Heart right ventricle (tissue), 16 donors: ENCODE measurements at places on chromosomes 5 and 9. TPM values are rescaled to one million over a fixed set of nuclear protein-coding genes. Genes with fewer than 3 reads are reported as not detected.

CCNO gene
- total RNA-seq, result 0.41 TPM

DNA sequence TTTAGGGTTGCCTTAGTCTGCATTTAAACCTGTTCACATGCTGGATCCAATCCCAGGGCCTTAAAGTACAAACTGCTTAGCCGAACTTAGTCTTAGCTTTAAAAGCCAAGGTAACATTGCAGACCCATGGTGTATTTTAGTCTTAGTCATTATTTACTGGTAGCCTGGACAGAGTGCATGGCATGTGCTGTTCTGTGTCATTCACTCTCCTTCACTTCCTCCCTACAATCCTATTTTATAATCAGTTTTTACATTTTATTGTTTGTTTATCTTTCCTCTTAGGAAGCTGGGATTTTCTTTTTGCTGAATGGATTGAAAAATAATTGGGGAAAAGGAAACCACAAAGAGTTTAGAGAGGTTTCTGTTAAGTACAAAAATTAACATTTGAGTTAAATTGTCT lies 29.4 kb upstream of the TAL2 start:
- H3K36me3 ChIP-seq, result peaks cover 47% of the 10 kb centered on the region
- H3K27me3 ChIP-seq, result no peaks in the 10 kb centered on the region
- no peak overlapping the region for H3K27ac ChIP-seq
- H3K4me1 ChIP-seq, result no peaks in the 10 kb centered on the region
- no peak for DNase-seq

DNA sequence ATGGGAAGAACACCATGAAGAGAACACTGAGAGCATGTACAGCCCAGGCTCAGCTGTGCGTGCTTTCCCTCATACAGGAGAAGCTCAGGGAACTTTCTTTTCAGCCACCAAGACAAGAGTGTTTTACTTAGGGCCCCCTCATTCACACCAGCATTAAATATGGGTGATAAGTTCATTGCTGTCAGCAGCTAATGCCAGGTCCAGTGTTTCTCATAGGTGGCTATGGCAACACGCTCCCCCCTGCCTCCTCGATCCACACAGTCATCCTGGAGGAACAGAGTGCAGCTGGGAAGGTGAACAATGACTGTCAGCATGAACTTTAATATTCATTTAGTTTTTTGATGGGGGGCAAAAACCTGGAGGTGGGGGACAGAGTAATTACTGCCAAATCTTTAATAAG lies 54.4 kb downstream of the TEX10 start:
- no peaks in the 10 kb centered on the region for H3K27me3 ChIP-seq
- no peak overlapping the region for H3K27ac ChIP-seq
- DNase-seq, result no peak
- peaks cover 100% of the 10 kb centered on the region for H3K36me3 ChIP-seq
- H3K4me3 ChIP-seq, result no peak overlapping the region

PCDHGA1 gene
- total RNA-seq, result 3.6 TPM

- no peak overlapping the region for H3K27ac ChIP-seq
- H3K4me1 ChIP-seq, result no peaks in the 10 kb centered on the region
These were observed 687.4 kb upstream of the SEMA6A start for GRCh38 chr5:117261948-117262571.

SLC6A7 gene
- total RNA-seq, result not detected

DNA sequence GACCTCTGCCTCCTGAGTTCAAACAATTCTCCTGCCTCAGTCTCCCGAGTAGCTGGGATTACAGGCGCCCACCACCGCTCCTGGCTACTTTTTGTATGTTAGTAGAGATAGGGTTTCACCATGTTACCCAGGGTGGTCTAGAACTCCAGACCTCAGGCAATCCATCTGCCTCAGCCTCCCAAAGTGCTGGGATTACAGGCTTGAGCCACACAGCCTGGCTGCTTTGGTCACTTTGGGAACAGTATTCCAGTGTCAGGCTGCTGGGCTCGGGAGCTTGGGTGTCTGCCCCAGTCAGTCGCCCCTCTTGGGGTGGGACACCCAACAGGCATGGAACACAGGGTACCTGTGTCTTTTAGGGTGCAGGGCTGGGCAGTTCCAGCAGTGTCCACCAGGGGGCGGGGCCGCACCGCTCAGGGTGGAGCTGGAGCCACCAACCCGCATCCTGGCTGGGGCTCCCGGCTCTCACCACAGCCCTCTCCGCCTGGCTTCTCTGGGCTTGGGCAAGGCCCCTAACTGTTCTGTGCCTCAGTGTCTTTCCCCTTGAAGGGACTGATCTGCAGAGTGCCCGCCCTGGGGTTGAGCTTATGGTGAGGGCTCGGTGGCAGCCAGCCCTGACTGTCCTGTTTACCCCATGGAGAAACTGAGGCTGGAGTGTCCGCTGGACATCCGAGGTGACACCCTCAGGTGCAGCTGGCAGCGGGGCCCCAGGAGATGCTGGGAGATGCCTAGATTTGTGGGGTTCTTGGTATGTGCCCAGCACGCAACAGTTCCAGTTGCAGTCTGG lies 6.4 kb upstream of the RNU6ATAC start:
- DNase-seq, result no peak
- H3K4me1 ChIP-seq, result peaks cover 24% of the 10 kb centered on the region
- no peaks in the 10 kb centered on the region for H3K36me3 ChIP-seq
- H3K27ac ChIP-seq, result no peak overlapping the region
- no peak overlapping the region for H3K4me3 ChIP-seq
